RKO (cell line): ENCODE measurements at places on chromosomes 6 and 20.

- DNase-seq = no peak
Observed at GRCh38 chr6:104603108-104603745, 256.5 kb downstream of the HACE1 start.

GRCh38 chr6:155498370-155498769, 42.7 kb upstream of the NOX3 start:
- no peak for DNase-seq

DNA sequence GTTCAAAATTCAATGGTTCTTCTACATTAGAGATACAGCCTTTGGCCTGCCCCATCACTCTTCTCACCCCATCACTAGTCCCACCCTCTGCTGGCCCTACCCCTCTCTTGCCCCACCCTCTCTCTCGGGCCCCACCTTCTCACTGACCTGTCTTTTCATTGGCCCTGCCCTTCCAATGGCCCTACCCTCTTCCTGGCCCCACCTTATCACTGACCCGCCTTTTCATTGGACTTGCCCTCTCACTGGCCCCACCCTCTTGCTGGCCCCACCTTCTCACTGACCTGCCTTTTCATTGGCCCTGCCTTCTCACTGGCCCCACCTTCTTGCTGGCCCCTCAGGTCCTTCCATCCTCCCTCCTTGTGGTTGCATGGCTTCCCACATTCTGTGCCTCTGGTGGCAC, 107.2 kb upstream of the PLEKHG1 start:
- DNase-seq = no peak

DNA sequence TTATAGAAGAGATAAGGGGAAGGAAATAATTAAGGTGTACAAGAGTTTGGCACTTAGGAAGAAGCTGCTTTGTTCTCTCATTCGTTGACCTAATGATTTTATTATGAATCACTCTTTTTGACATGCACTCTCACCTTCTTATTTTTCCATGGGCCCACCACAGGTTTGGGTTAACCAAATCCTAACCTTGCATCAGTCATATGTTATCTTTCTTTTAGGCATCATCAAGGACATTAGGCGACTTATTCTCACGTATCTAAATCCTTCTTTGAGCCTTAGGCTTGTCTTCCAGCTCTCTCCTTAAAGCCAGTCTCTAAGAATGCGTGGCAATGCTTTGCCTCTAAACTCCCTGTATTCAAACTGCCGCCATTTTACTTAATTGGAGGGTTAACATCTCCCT, 58.3 kb downstream of the TNFRSF21 start:
- DNase-seq = no peak

DNA sequence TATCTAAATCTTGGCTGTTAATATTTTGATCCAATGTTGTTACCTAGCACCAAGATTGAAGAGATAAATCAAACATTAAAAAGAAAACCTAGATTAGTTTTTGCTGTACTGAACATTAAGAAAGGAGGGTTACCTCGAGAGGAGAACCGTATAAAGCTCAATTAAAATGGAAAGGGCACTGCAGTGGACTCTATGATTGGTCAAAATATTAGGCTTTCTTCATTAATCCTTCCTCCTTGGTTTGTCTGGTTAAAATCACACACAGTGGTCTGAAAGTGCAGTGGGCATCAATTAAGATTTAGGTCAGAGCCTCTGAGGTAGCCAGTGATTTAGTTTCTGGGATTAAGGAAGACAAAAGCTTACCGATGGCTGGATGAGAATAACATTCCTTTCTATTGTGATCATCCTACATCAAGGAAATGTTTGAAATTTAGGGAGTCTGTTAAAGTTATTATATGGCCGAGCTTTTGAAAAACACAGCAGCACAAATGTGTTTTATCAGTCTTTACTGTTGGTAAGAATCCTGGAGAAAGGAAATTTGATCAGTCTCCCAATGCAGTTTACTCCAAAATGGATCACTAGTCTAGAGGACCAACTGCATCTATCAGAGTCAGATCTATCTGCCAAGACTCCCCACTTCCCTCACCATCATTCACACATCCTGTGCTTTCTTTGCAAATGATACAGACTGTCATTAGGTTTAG, 134.6 kb upstream of the NEDD9 start:
- no peak for DNase-seq

- DNase-seq = no peak
Observed at GRCh38 chr20:24289737-24290481, 179.5 kb upstream of the SYNDIG1 start.

GRCh38 chr6:145809211-145809610, 5.4 kb downstream of the FBXO30 start:
- no peak for DNase-seq

GRCh38 chr6:23654745-23655144, 471.3 kb upstream of the NRSN1 start:
- peak; percentile 11 for DNase-seq

DNA sequence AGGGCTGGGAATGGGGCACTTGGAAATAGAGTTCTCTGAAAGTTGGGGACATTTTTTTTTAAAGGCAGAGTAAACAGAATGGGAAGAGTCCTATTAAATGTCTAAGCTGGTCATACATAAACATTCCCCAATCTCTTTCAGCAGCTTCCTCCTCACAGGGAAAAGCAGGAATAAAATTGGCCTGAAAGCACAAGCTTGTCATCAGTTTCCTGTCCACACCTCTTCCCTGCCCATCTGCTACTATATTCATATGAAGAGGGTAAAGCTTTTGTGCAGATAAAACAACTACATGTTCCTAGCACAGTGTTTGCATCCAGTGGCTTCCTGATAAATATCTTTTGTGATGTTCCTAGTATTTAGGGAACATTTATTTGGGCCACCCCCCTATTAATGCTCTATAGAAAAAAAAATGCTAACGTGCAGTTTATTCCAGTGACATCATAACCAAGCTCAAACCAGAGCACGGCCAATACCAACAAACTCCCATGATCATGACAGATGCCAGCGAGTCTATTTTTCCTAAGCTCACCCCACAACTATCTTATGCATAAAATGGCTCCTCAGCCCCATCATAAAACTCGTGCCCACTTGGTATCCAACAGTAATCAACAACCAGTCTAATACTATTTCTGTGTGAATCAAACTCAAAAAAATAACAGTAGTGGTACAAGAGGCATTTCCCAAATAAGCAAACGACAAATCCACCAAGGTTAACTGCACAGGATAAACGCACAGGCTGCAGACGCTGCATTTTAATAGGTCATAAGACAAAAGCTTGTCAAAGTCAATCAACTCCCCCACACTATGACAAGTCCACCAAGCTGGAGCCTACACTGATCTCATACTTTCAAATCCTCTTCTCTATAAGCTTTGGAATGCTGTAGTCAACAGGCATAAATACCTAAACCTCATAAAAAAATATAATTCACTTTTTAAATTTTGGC, 95.3 kb downstream of the EPB41L2 start:
- no peak for DNase-seq

GRCh38 chr6:37938909-37939308, 119.4 kb downstream of the ZFAND3 start:
- no peak for DNase-seq

DNA sequence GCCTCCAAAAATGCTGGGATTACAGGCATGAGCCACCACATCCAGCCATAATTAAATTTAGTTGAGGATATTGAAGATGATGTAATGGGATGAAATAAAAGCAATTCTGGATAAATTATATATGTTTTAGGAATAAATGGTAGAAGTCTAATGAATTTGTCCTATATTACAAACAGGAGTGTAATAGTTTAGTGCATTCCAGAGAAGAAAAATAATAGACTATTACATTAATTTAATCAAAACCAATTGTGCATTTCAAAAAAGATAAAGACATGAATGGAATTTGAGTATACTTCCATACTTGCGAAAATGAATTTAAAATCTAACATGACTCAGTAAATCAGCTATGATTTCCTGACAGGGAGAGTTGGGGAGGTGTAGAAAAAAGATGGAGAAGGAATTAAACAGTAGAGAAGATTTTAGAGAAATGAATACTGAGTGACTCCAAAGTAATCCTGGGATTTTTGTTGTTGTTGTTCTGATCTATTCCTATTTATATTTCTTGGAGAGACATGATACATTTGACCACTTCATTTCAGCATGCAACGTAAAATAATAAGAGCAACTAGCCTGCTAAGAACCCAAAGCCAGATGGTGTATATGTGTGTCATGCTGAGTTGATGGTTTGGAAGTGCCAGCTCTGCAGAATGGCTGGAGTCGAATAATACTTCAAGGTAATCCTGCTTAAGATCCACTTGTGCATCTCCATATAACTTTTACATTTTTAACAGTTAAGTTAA, 67.4 kb downstream of the AIG1 start:
- DNase-seq = no peak

DNA sequence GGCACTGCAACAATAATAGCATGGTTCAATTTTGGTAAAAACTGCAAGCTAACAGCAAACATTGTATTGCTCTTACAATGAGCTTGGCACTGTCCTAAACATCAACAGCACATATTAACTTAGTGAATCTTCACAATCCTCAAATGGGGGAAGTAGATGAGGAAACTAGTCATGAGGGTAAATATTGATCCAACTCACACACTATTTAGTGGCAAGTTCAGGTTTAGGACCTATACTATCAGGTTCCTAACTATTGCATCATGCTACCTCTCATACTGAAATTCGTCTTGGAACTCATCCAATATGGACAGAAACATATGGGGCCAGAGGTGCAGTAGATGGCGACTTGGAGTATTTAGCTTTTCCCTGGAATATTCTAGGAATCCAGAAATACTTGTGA, 34.2 kb downstream of the FKBP1C start:
- DNase-seq = no peak

- DNase-seq = no peak
Observed at GRCh38 chr6:99362678-99363268, 13.3 kb upstream of the FAXC start.

GRCh38 chr20:8020314-8021079, 936 bp upstream of the TMX4 start:
- DNase-seq = no peak

DNA sequence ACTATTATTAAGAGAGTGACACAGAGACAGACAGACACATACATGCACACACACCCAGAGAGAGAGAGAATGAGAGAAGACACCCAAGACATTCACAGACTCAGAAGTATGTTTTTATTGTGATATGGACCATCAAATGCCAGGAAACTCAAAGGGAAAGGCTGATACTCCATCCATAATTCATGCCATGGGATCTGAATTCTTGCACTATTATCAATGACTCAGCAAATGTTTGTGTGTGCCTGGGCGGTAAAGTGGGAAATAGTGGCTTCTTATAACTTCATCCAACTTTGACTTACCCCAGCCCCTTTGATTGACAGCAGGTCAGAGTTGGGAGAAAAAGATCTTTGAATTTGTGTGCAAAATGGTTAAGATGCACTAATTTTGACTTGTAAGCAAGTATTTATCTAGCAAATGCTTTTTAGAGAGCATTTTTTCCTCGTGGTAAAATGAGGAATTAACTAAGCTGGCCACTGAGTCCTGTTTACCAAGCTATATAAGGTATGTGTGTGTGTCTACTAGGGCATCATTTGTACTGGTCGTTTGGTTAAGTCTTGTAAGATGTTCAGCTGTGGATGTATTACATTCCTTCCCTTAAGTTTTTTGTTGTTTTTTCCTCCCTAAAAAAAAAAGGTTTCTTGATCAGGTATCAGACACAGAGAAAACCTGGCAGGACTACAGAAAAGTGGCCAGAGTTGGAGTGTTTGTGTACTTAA, 3.0 kb upstream of the CCN2 start:
- DNase-seq = no peak
